ENCODE measurements at places on chromosomes 5 and 9. TPM values are rescaled to one million over a fixed set of nuclear protein-coding genes. Genes with fewer than 3 reads are reported as not detected.

DNA sequence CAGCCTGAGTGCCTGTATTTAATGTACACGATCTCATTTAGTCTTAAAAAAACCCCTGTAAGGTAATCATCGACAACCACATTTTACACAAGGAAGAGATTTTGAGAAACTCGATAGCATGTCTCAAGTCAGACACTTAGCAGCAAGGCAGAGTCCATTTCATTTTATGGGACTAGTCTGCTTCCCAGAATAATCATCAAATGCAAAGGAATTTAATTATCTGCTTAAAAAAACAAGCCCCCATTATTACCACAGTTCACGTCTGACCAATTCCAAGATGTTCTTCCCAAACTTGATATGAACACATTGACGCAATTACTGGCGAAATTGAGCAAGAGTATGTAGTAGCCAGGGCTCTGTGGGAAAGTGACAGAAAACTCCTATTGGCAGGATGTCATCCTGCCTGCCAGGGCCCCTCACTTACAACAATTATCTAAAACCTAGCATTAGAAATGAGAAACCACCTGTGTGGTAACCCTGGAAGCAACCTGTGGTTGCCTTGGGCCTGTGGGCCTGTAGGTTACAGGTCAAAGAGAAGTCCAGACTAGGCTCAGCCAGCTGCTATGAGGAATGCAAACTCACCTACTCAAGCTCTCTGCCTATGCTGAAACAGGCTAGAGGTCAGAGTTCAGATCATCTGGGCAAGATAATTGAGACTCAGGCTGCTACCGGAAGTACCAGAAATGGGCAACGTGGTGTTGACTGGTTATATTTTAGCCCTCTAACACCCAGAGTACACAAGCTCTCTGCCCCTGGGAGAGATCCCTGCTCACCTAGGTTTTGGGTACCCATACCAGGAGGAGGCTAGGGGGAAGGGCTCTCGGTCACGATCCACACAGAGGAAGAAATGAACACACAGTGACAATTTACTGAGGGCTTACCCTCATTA is 1.6 kb downstream of the B4GALT1 start:
- no peak for DNase-seq

DNA sequence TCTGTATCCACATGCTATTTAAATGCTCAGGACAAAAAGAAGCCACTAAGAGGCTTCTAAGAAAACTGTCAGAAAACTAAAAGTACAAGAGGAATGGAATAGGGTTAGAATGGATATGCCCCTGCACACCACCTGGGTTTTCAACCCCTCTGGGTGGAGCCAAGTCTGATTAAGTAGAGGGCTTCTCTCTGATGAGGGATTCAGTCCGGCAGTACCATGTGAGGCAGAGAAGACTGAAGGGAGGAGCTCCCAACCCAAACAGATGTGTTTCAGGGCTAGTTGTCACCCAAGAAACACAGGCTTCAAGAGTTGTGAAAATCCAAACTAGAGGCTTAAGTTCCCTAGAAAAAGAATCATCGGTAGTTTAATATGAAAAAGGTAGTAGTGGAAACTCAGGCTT is 12.5 kb downstream of the NREP start:
- DNase-seq: no peak

GRCh38 chr5:141343242-141343952 is at the start of gene PCDHGA3:
Gene PCDHGA3 (plus strand): TSS chr5:141343829. CDS start chr5:141344034, 205 bp downstream.
- DNase-seq: no peak

DNA sequence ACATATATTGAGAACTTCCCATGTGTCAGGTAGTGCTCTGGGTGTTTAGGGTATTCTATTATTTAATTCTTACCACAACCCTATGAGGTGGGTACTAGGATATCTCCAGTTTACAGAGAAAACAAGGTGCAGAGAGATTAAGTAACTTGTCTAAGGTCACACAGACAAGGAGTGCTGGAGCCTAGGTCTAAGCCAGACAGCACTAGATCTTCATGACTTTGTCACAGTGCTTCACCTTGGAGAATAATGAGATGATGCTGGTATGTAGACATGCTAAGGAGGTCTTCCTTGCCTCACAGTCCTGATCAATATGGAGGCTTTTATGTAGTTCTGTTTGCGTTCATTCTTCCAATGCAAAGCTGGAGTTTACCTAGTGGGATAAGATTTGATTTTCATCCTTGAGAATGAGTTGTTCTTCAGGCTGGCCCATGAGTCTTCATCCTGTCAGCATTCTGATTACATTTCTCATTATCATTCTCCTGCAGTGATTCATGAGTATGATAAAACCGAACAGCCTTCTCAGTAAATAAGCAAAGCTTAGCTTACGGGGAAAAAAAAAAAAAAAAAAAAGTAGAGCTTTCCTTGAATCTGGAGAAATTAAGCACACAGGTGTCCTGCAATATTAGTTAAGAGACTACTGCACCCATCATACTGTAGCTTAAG is 176.3 kb downstream of the C9orf152 start:
- DNase-seq: no peak

DNA sequence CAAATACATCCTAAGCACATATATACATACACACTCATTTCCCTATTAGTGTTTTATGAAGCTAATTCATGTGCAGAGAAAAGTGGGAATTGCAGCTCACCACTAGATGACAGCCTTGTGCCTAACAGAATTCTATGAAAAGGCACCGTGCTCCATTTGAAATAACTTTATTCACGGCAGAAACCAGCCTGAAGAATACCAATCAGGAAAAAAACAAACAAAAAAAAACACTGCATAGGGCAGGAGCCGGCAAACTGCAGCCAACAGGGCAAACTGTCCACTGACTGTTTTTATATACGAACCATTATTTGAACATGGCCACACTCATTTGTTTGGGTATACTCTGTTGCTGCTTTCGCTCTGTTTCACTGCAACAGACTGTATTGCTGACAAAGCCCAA is 33.6 kb downstream of the ERMP1 start:
- no peak for DNase-seq

GRCh38 chr5:158777647-158778350 is 321.9 kb downstream of the EBF1 start:
- no peak for DNase-seq

GRCh38 chr5:67190410-67190809 is 6.2 kb downstream of the CD180 start:
- DNase-seq: no peak

GRCh38 chr5:55821731-55822512 is 29.2 kb upstream of the IL31RA start:
- peak; percentile 15 for DNase-seq

GRCh38 chr9:13911473-13911872 is 402.5 kb downstream of the NFIB start:
- DNase-seq: no peak

DNA sequence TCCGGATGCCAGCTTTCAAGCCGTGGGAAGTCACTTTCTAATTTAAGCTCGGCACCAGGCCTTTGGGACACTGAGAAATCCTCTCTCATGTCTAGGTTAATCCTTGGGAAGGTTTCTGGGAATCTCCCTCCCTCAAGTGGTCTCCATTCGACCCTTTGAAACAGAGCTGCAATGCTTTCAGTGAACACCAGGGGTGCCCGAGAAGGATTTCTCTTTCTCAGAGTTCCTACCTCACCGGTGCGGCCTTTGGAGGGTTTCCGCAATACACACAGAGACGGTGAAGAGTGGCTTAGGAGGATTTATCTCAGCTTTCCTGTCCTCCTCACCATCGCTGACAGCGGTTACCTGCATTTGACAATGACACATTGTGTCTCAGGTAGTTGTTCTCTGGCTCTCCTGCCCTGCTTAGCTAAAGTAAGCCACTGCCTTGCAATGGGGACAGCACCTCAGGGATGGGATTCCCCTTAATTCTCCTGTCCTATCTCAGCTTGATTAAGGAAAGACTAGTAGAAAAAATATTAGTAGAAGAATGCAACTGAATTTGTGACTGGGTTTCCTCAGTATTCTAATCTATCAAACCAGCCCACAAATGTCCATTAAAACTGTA is 180.6 kb downstream of the GABRG2 start:
- no peak for DNase-seq

DNA sequence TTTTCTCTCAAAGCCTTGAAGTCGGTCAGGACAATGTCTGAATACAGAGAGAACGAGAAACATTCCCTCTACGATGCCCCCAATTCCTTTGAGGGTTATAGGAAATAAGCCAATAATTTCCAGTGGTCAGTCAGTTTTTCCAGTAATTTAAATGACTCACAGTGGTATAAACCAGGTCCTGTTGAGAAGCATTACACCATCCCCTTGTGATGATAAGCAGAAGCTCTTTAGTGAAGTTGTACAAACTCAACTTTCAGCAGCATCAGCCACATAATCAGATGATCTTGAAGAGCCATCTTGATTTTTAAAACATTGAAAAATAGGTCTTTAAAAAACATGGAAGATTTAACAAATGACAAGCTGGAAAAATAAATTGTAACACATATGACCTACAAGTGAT is 173.9 kb upstream of the ZNF462 start:
- no peak for DNase-seq

Gene SSBP2
- 22.1 TPM for polyA plus RNA-seq

GRCh38 chr9:115373000-115373709 is 255.2 kb upstream of the TNC start:
- no peak for DNase-seq

DNA sequence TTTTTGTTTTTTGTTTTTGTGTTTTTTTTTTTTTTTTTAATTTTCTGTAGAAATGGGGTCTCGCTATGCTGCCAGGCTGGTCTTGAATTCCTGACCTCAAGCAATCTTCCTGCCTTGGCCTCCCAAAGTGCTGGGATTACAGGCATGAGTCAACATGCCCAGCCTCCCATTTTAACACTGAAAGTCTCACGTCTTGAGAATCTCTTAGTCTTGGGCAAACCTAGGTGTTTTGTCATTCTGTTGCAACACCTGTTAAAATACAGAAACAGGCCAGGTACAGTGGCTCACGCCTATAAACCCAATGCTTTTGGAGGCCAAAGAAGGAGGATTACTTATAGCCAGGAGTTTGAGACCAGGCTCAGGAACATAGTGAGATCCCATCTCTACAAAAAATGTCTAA is 599.0 kb downstream of the TLR4 start:
- DNase-seq: no peak

Gene IFNB1
- polyA plus RNA-seq: not detected

GRCh38 chr5:58268268-58268667 is 191.6 kb downstream of the PLK2 start:
- DNase-seq: no peak

GRCh38 chr5:122062205-122062604 is 15.9 kb downstream of the LOX start:
- no peak for DNase-seq

Gene IL6ST
- polyA plus RNA-seq: 145 TPM

GRCh38 chr5:58241389-58241788 is 218.5 kb downstream of the PLK2 start:
- no peak for DNase-seq

DNA sequence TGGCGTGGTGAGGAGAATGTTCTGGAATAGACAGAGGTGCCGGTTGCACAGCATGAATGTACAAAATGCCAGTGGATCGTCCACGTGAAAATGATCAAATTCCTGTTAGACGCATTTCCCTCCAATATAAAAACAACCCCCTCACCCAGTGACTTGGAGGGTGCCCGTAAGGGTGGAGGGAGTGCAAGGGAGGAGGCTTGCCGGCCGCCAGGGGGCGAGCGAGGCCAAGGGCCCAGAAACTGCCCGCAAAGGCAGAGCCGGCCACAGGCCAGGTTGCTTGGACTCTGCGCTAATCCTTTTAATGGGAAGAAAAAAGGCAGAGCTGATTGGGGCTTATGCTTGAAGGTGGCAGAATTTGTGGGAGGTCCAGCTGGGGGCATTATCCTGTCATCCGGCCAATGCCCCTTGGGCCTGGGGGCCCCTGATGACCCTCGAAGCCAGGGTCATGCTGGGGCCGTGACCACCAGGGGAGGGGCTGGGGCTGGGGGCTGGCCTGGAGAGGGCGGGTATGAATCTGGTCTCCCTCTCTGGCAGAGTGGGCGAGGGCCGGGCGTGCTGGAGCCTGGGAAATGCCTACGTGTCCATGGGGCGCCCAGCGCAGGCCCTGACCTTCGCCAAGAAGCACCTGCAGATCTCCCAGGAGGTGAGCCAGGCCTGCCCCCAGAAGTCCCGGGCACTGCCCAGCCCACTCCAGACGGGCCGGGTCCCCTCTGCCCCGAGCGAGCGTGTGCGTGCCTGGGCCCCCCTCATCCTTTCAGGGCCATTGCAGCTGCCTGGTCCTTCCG is 12.0 kb downstream of the GPSM1 start:
- DNase-seq: peak; percentile 80

DNA sequence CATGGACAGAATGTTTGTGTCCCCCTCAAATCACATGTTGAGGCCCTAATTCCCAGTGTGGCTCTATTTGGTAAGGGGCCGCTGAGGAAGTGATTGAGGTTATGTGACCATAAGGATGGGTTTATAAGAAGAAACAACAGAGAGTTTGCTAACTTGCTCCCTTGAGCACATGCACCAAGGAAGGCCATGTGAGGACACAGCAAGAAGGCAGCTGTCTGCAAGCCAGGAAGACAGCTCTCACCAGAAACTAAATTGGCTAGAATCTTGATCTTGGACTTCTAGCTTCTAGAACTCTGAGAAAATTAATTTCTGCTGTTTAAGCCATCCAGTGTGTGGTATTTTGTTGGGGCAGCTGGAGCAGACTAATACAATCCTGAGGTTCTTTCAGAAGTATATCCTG is 35.2 kb upstream of the CDC42SE2 start:
- no peak for DNase-seq

GRCh38 chr9:104775574-104775936 is 11.6 kb downstream of the NIPSNAP3B start:
- DNase-seq: no peak

Gene RGMB
- 12.9 TPM for polyA plus RNA-seq

Gene GARIN3
- not detected for polyA plus RNA-seq

DNA sequence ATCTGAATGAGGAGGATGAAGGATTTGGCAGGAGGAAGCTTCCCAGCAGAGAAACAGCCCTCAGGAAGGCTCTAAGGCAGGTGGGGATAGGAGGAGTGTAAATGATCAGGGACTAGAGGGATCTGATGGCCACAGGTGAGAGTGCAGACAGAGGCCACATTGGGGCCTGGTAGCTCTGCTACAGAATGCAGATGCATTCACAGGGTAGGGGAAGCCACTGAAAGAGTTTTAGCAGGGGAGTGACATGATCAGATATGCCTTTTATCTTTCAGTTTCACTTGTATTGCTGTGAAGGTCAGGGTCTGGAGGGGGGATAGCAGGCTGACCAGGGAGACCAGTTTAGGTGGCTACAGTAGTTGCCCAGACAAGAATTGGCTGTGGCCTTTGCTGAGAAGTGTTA is 3.0 kb downstream of the TXNDC15 start:
- no peak for DNase-seq

Gene PNPLA7
- 7.7 TPM for polyA plus RNA-seq

Gene TRAF2
- polyA plus RNA-seq: 11.1 TPM

Data from psoas muscle (tissue), 8 donors.